Stromal cell of bone marrow (primary cell): ENCODE measurements at places on chromosomes 5 and 9.

DNA sequence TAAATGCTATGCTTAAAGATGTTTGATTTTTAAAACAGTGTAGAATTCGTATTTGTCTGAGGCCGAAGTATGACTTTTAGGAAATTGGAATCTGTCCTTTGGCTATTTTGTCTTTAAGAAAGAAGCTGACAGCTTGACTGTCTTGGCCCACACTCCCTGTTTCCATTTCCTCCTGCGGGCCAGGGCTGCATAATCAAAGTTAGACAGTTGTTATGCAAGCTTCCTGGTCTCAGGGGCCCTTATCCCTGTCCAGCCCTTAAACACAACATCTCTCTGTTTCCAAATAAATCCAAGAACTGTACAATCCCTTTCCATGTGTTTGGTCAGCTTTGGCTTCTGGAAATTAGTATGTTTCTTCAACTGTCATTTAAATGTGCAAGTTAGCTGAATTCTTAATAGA is 54.6 kb upstream of the ECM2 start:
- peak; percentile 80 for DNase-seq

DNA sequence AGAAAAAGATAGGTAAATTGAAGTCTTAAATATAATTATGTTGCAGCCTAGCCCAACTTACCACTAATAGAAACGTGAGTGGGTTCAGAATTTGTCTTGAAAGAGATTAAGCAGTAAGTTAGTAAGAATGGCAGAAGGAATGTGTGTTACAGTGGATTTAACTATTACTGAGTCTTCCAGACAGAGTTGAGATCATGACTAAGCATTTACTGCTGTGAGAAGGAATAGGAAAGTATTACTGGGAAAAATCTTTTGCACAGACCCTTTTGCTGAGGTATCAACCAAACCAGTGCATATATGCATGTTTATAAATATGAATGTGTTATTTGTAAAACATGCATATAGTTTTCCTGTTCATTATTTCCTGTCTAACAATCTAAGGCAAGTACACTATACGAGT is 112.8 kb upstream of the EFNA5 start:
- DNase-seq: no peak

- no peak for DNase-seq
Measured at GRCh38 chr9:135281791-135282737, 194.6 kb downstream of the OLFM1 start.

- DNase-seq: no peak
Measured at GRCh38 chr5:149037817-149038216, 25.0 kb downstream of the SH3TC2 start.

- DNase-seq: no peak
Measured at GRCh38 chr5:76660360-76660759, 37.2 kb upstream of the F2RL2 start.

DNA sequence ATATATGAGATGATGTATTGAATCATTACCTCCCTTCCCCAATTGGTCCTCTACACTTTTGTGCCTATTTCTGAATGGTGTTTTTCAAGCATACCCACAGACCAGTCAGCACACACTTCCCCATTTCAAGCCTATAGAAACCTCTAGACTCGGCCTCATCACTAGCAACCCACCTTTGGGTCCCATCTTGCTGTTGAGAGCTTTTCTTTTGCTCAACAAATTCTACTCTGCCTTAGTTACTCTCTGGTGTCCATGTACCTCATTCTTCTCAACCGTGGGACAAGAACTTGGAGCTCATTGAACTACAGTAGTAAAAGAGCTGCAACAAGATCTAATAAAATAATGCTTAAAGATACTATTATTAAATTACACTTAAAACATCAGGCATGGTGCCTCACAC is 49.0 kb upstream of the KDM4C start:
- no peak for DNase-seq

DNA sequence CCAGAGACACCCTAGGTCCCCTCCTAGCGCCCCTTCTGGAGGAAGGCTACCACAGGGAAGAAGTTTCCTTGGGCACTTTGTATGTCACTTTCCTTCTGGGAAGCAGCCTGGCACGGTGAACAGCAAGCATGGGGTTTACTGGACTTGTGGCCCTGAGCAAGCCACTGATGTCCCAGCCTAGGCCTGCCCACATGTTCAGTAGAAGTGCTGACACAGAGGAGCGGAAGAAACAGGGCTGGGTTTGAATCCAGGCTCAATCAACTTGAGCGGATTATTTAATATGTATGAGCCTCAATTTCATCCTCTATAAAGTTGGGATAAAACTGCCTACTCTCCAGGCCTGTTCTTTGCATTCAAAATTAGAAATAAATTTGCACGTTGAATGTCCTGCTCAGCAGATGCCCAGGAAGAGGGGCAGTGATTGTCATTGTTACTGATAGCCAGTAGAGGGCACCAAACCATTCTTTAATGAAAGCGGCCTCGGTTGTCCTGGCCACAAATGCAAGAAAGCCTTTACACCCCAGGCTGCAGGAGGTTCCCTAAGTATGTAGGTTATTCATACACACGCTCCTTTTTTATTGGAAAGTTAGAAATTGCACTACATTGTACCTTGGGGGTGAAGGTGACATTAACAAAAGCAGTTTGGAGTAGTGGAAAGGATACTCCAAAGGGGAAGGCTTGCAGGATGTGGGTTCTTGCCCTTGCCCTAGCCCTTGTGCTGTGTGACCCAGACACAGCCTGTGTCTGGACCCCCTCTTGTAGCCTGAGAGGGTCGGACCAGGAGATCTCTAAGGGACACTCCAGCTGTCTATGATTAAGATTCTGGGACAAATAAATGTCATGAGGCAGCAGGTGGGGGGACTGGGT is 13.4 kb upstream of the XPA start:
- DNase-seq: peak; percentile 59

GRCh38 chr5:156431956-156432829 is 105.2 kb downstream of the SGCD start:
- no peak for DNase-seq

DNA sequence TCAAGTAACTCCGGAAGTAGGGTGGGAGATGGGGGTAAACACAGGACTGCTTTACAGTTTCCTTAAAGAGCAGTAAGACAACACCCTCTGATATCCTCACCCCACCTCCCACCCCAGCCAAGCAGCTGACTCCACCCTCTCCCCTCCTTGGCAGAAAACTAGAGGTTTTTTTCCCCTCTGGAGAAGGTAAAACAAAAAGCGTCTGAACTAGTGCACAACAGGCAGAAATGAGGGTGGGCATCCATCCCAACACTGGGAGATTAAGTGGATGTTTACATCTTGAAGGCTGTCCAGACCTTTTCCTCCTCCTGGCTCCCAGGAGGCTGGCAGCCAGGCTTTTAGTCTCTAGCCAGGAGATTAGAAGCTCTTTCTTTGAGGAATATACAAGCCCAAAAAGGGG is 13.9 kb upstream of the CTNNAL1 start:
- DNase-seq: no peak

GRCh38 chr5:169945831-169946261 is 34.4 kb downstream of the INSYN2B start:
- peak; percentile 92 for DNase-seq

DNA sequence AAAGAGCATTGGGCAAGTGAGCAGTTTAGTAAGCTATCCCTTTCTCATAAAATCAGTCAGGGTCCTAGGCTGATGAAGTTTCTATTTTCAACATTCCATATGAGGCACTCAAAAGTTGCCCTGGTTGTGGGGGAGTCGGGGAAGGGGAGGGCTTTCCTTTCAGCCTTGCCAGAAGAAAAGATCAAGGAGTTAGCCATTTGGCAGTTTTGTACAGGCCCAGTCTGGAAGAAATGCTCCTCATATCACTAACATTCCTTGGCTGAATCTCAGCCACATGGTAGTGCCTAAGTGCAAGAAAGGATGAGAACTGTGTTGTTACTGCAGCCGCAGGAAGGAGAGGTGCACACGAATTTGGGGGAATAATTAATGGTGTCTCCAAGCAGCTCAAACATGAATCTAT is 60.8 kb downstream of the ZNF474 start:
- no peak for DNase-seq

- peak; percentile 30 for DNase-seq
Measured at GRCh38 chr5:99449786-99450185, 521.0 kb upstream of the CHD1 start.

- DNase-seq: no peak
Measured at GRCh38 chr5:29697785-29698414, 1495.6 kb upstream of the CDH6 start.

GRCh38 chr5:109365653-109366052 is 44.1 kb downstream of the PJA2 start:
- no peak for DNase-seq

DNA sequence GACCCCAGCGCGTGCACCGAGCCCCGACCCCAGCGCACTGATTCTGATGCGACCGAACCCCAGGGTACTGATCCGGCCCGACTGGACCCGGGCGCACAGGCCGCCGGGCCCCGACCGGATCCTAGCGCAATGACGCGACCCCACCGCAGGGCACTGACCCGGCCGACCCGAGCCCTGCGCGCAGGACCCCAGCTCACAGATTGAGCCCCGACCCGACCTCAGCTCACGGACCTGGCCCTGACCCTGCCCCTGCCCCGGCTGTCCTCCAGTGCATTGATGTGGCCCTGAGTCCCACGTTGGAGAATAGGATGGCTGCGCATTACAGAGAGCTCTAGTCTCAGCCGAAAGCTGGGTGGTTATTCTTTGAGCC is 438 bp downstream of the TRIP13 start:
- no peak for DNase-seq

GRCh38 chr5:64693636-64694035 is 3.3 kb downstream of the SHISAL2B start:
- DNase-seq: no peak

- DNase-seq: peak; percentile 11
Measured at GRCh38 chr5:71767661-71768060, 48.6 kb downstream of the CARTPT start.
